ENCODE measurements at places on chromosomes 6 and 20. TPM values are rescaled to one million over a fixed set of nuclear protein-coding genes. Genes with fewer than 3 reads are reported as not detected.

The EBF4 gene
- 15.6 TPM for total RNA-seq

The FRK gene
- total RNA-seq, result 0.78 TPM

DNA sequence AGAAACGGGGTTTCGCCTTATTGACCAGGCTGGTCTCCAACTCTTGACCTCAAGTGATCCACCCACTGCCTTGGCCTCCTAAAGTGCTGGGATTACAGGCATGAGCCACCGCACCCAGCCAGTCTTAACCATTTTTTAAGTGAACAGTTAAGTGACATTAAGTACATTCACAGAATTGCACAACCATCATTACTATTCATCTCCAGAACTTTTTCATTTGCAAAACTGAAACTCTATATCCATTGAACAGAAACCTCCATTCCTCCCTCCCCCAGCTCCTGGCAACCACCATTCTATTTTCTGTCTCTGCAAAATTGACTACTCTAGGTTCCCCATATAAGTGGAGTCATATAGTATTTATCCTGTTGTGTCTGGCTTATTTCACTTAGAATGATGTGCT is 59.7 kb downstream of the PLCB4 start:
- no peaks in the 10 kb centered on the region for H3K27me3 ChIP-seq
- H3K4me1 ChIP-seq, result peaks cover 37% of the 10 kb centered on the region
- no peak overlapping the region for H3K4me3 ChIP-seq
- no peak for DNase-seq

DNA sequence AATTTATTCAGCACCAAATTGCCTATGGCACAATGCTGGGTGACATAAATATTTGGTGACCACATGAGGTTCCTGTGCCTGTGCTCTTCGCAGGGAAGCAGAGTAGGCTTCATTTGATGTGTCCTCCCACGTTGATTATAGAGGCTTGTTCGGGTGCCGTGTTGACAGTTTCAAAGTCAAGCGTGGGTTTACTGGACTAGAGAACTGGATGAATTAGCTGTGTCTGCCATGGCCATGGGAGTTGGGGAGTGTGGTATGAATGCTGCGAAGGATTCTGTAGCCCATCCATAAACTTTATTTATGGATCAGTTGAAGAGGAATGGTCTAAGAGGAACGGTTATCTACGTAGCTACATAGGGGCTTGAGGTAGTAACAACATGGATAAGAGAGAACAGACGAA is 11.0 kb downstream of the CD109 start:
- no peaks in the 10 kb centered on the region for H3K4me1 ChIP-seq
- no peak overlapping the region for H3K4me3 ChIP-seq
- no peaks in the 10 kb centered on the region for H3K36me3 ChIP-seq
- DNase-seq, result no peak

The RBM12 gene
- 33.9 TPM for total RNA-seq

DNA sequence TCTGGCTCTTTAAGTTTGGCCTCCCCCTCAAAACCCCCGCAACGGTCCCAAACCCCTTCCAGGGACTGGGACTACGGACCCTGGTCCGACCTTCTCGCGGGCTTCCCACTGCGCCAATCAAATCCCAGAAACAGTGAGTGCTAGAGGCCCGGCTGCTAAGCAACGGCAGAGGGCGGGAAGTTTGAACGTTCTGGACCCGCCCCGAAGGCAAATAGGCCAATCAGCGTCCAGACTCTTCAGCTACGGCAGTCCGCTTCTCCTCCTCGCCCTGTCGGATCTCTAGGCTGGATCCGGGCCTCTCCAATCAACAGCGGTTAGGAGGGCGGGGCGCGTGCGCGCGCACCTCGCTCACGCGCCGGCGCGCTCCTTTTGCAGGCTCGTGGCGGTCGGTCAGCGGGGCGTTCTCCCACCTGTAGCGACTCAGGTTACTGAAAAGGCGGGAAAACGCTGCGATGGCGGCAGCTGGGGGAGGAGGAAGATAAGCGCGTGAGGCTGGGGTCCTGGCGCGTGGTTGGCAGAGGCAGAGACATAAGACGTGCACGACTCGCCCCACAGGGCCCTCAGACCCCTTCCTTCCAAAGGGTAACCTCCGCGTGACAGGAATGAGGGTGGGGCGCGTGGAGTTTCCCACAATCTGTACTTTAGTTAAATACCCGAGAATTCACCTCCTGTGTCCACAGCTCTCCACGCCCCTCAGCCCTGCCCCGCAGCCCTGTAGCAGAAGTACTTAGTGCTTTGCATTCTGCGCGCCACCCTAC is at the start of gene MSH5:
TSS of gene MSH5 (plus strand) at position 367 of the 758 bp plus-strand sequence. CDS start 462 bp downstream, outside the sequence.
- peak within 1 kb of the TSS; percentile 82 for H3K4me3 ChIP-seq
- H3K4me1 ChIP-seq, result peaks cover 31% of the 10 kb centered on the region
- no peaks in the 10 kb centered on the region for H3K27me3 ChIP-seq
- no peaks in the 10 kb centered on the region for H3K36me3 ChIP-seq
- peak within 1 kb of the TSS; percentile 94 for H3K27ac ChIP-seq
- DNase-seq, result peak; percentile 98

The PKIB gene
- 2.0 TPM for total RNA-seq

- H3K4me1 ChIP-seq, result peaks cover 4% of the 10 kb centered on the region
- H3K4me3 ChIP-seq, result no peak overlapping the region
- H3K27me3 ChIP-seq, result no peaks in the 10 kb centered on the region
- H3K27ac ChIP-seq, result no peak overlapping the region
These were observed 410.0 kb upstream of the JAG1 start for GRCh38 chr20:11083841-11084240.

The MEA1 gene
- 72.0 TPM for total RNA-seq

DNA sequence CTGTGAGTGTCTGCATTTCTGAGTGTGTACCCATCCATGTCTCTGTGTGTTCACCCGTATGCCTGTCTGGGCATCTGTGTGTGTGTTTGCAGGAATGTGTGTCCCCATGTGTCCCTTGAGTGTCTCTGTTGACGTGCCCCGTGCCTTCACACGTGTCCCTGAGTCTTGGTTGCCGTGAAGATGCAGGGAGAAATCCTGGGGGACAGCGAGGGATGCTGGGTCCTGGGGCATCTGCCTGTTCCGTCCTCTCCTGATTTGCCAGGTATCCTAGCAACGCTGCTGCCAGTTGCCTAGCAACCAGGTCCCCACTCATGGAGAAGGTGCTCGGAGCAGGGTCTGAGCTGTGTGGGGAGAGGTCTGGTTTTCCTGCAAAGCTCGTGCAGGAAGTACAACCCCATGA is 6.0 kb upstream of the LKAAEAR1 start:
- DNase-seq, result no peak
- no peaks in the 10 kb centered on the region for H3K36me3 ChIP-seq
- no peaks in the 10 kb centered on the region for H3K27me3 ChIP-seq
- no peak overlapping the region for H3K27ac ChIP-seq
- no peaks in the 10 kb centered on the region for H3K4me1 ChIP-seq

GRCh38 chr6:33812669-33813068 is 8.9 kb upstream of the MLN start:
- no peak overlapping the region for H3K4me3 ChIP-seq
- no peaks in the 10 kb centered on the region for H3K36me3 ChIP-seq
- no peak overlapping the region for H3K27ac ChIP-seq
- no peaks in the 10 kb centered on the region for H3K4me1 ChIP-seq
- no peak for DNase-seq
- H3K27me3 ChIP-seq, result peaks cover 72% of the 10 kb centered on the region

DNA sequence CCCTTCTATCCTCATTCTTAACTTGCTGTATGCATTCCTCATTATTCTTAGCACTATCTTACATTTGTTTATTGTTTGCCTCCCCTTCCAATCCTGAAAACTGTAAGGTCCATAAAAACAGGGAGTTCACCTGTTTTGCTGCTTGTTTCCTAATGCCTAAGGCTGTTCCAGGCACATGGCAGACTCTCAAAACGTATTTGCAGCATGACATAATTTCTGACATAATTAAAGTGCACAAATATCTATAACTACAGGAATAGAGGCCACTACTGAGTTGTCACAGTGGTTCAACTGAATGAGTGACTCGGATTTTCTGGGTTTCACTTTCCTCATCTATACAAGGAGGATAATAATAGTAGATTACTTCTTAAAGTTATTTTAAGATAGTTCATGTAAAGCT is 83.0 kb downstream of the HFE start:
- no peak for DNase-seq
- no peaks in the 10 kb centered on the region for H3K27me3 ChIP-seq
- H3K4me1 ChIP-seq, result peaks cover 8% of the 10 kb centered on the region
- H3K27ac ChIP-seq, result no peak overlapping the region
- H3K4me3 ChIP-seq, result no peak overlapping the region

DNA sequence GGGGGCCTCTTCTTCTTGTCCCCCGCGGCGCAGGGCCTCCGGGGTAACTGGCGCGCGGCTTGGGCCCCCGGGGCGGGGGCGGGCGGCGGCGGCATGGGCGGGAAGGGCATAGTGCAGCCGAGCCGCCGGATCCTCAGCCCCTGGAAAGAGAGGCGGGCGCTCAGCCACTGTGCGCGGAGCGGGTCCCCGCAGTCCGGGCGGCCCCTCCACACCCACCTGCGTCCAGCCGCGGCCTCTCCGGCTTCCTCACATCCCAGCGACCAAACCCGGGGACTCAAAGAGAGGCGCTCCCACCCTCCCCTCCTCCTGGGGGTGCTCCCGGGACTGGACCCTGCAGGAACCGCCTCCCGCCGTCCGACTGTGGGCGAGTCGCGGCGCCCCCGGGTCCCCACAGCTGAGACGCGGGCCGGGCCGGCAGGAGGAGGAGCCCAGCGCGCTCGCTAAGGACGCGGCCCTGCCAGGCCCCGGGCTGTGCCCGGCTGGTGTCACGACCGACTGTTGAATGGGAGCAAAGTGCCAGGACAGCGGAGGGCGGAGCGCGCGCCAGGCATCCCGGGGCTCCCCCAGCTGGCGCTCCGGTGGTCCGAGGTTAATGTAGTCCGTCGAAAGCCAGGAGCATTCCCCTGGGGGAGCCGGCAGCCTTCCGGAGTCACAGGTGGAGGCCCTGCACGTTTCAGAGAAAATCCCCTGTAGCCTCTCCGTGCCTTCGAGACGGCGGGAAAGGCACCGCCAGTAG is at the start of gene PRR18:
TSS of gene PRR18 (minus strand) at position 360 of the 736 bp plus-strand sequence. CDS start at position 110, 250 bp downstream.
- peaks cover 23% of the 10 kb centered on the region for H3K4me1 ChIP-seq
- H3K36me3 ChIP-seq, result no peaks in the 10 kb centered on the region
- H3K4me3 ChIP-seq, result peak within 1 kb of the TSS; percentile 30
- peaks cover 60% of the 10 kb centered on the region for H3K27me3 ChIP-seq
- no peak within 1 kb of the TSS for H3K27ac ChIP-seq
- DNase-seq, result no peak

- H3K36me3 ChIP-seq, result no peaks in the 10 kb centered on the region
- no peak overlapping the region for H3K4me3 ChIP-seq
- DNase-seq, result no peak
- no peak overlapping the region for H3K27ac ChIP-seq
- no peaks in the 10 kb centered on the region for H3K27me3 ChIP-seq
- no peaks in the 10 kb centered on the region for H3K4me1 ChIP-seq
These were observed 23.3 kb downstream of the MYCT1 start for GRCh38 chr6:152720974-152721373.

DNA sequence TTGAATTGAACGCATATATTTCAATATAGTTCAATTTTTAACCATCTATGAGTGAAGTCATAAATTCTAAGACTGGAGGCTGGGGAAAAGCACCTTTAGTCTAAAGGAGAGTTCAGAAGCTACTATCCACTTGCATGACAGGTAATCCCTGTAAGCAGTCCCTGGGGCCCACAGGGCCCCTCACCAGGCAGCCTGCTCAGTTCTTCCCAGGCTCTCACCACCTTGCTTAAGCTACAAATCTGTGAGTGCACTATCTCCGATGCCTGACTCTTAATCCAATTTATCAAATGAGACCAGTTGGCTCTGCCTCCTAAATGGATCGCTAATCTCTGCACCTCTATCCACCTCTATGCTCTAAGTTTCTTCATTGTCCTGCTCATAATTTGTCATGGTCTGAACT is 413.8 kb downstream of the PTPRT start:
- H3K36me3 ChIP-seq, result no peaks in the 10 kb centered on the region
- no peak overlapping the region for H3K27ac ChIP-seq
- no peaks in the 10 kb centered on the region for H3K27me3 ChIP-seq
- H3K4me3 ChIP-seq, result no peak overlapping the region
- DNase-seq, result no peak

GRCh38 chr6:40164345-40164755 is 230.1 kb upstream of the MOCS1 start:
- no peak overlapping the region for H3K4me3 ChIP-seq
- peak; percentile 50 for DNase-seq
- no peaks in the 10 kb centered on the region for H3K27me3 ChIP-seq
- no peaks in the 10 kb centered on the region for H3K36me3 ChIP-seq
- H3K4me1 ChIP-seq, result no peaks in the 10 kb centered on the region

GRCh38 chr6:51584163-51584562 is 503.2 kb downstream of the PKHD1 start:
- H3K36me3 ChIP-seq, result no peaks in the 10 kb centered on the region
- H3K4me3 ChIP-seq, result no peak overlapping the region
- no peak for DNase-seq
- H3K27ac ChIP-seq, result no peak overlapping the region
- H3K27me3 ChIP-seq, result no peaks in the 10 kb centered on the region

DNA sequence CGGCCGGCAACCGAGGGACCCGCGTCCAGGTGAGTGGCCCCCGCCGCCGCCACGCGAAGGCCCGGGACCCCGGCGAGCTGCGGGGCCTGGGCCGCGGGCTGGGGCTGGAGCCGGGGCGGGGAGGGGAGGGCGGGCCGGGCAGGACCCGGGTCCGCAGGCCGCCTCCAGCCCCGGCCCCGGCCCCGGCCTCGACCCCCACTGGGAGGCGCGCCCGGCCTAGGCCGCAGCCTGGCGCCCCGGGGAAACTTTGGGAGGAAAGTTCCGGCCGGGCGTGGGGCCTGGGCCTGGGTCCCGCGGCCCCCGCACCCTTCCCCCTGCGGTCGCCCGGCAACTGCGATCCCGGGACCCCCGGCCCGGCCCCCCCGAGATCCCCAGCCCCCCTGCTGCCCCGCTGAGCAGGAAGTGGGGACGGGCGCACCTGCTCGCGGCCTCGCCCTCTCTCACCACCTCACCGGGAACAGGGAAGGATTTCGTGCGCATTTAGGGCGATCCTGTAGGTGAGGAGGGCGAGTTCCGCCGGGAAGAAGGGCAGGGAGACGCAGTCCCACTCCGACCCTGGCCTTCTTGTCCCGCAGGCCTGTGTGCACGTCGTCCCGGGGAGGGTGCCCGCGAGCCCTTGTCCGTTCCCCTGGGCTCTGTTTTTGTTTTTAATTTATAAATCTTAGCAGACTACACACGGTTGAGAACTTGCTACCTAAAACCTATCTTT is 402 bp downstream of the OSBPL2 start:
- H3K4me1 ChIP-seq, result no peaks in the 10 kb centered on the region
- H3K4me3 ChIP-seq, result peak overlapping the region; percentile 73

GRCh38 chr6:11011787-11012234 is 32.3 kb downstream of the ELOVL2 start:
- no peaks in the 10 kb centered on the region for H3K36me3 ChIP-seq
- no peak for DNase-seq
- H3K27me3 ChIP-seq, result no peaks in the 10 kb centered on the region
- no peak overlapping the region for H3K4me3 ChIP-seq
- H3K27ac ChIP-seq, result no peak overlapping the region
- no peaks in the 10 kb centered on the region for H3K4me1 ChIP-seq

The HRH3 gene
- total RNA-seq, result not detected

DNA sequence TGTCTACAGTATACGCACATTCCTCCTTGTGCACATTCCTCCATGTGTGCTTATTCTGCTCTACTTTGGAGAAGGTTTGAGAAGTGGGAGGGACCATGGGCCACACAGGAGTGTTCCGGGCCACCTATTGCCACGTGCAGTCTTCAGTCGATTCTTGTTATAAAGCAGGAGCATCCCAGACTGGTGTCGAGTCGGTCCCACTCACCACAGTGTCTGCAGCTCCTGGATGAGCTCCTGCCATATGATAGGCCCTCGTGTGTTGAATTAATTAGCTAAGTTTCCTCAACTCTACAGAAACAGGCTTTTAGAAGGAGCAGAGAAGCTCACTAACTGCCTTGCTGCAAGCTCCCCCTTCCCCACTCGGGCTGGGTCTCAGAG is 22.6 kb downstream of the ENTPD6 start:
- no peaks in the 10 kb centered on the region for H3K27me3 ChIP-seq
- no peak overlapping the region for H3K27ac ChIP-seq
- no peak overlapping the region for H3K4me3 ChIP-seq
- H3K4me1 ChIP-seq, result peaks cover 41% of the 10 kb centered on the region

All from tibial nerve (tissue), 4 donors.